ENCODE measurements at places on chromosomes 13 and 19.

DNA sequence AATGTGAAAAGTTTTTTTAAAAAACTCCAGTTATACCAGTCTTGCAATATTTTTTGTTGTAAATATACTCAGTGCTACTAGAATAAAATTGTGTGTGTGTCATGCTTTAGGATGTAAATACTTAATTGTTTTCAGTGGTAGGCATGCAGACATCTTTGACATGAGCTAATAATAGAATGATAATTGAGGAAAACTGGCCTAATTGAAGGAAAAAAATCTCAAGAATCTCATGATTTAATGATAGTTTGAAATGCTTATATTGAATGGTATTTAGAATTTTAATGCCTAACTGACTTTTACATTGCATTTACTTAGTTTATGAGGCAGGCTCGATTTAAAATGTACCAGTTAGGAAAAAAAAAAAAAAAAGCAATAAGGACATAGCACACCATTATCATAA is 3.2 kb upstream of the MAB21L1 start:
- peak; percentile 70 for DNase-seq

- DNase-seq, result no peak
Measured at GRCh38 chr13:110628477-110628793, 13.1 kb downstream of the NAXD start.

GRCh38 chr13:111535523-111535811 is 215.0 kb downstream of the TEX29 start:
- peak; percentile 53 for DNase-seq

- no peak for DNase-seq
Measured at GRCh38 chr13:58994777-58995176, 1169.0 kb downstream of the DIAPH3 start.

GRCh38 chr19:5592531-5593342 is 25.0 kb upstream of the TINCR start:
- DNase-seq, result no peak

DNA sequence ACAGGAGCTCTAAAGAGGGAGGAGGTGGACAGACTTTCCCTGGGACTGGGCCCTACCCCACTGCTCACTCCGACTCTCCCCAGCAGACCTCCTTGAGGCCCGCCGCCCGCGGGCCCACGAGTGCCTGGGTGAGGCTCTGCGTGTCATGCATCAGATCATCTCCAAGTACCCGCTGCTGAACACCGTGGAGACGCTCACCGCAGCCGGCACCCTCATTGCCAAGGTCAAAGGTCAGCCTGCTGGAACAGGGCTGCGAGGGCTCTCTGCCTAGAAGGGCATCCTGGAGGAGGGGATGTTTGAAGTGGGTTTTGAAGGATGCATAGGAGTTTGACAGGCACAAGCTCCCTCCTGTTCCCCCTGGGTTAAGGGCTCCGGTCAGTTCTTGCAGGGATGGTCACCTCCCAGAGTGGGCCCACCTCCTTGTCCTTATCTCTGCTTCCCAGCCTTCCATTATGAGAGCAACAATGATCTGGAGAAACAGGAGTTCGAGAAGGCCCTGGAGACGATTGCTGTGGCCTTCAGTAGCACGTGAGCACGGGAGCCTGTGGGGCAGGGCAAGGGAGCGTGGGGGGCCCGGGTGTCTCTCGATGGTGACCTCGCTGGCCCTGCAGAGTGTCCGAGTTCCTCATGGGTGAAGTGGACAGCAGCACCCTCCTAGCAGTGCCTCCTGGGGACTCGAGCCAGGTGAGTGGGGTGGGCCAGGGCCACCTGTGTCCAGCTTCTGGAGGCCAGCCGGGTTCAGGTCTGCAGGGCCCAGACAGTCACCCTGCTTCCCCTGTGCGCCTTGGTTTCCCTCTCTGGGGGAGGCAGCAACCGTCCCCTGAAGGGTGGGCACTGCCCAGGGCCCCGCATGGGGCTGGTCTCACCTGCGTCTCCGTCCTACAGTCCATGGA is 6.3 kb downstream of the ARHGAP45 start:
- no peak for DNase-seq

DNA sequence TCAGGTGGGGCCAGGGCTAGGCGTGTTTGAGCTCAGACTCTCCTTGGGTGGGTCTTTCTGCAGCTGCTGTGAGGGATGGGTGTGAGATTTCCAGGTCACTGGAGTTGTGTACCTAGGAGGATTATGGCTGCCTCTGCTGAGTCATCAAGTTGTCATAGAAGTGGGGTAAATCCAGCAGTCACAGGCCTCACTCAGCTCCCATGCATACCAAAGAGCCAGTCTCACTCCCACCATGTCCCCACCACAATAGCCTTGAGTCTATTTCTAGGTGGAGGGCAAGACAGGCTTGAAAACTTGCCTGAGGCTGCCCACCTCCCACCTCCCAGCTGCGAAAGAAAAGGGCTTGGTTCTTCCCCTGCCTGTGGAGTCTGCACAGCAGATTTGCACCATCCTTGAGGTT is 194.0 kb upstream of the PCDH17 start:
- DNase-seq, result no peak
